Stimulated activated CD8-positive, alpha-beta memory T cell treated with anti-CD3 and anti-CD28 coated beads, Interleukin-7, amount 100 ng/mL, for 24 hours (primary cell): ENCODE measurements at places on chromosomes 1 and 21.

GRCh38 chr1:1439546-1440261 lies 4.2 kb downstream of the VWA1 start:
- DNase-seq, result no peak

DNA sequence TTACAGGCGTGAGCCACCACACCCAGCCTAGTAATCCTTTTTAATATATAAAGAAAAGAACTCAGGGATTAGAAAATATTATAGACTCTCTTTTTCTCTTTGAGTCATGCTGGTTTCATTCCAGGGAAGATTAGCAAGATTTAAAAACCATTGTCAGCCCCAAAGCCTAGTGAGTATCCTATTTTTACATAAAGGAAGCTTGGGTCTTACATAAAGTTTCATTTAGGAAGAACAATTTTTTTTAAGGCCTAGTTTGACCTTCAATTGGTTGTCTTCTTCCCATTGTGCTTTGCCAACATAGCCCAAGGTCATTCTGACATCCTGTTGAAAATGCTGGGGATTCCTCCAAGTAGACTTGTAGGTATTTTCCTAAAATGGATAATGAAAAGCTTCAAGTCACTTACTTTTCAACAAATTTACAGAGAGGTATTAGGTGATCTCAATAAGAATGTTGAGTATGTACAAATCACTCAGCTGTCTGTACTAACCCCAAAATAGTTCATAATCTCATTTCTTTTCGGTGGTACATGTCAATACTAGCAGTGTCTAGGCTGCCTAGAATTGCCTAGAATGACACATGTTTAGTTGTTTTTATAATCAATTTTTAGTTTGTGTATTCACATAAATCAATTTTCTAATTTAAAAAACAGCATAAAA lies 4.3 kb upstream of the KIF14 start:
- DNase-seq, result no peak

DNA sequence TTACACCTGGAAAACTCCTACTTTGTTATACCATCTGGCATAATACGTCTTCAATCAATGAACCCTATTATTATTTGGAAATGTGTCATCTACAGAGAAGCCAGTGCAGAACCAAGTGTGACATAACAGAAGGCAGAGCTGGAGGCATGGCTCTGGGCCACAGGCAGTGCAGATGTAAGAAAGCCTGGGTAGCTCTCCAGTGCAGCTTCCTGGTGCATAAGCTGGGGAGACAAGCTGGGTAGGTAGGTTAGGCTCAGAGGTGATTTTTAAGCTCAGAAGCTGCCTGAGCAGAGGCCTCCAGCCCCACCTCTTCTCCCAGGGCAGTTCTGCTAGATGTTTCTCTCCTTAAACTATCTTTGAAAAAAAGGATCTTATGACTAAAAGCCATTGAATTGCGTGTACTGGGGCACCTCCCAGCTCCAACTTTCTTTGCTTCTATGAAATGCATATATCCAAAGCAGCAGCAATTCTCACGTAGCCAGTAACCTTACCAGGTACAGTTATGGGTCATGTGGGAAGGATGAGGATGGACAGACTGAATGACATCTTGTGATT lies 30.7 kb downstream of the AKNAD1 start:
- DNase-seq, result no peak

DNA sequence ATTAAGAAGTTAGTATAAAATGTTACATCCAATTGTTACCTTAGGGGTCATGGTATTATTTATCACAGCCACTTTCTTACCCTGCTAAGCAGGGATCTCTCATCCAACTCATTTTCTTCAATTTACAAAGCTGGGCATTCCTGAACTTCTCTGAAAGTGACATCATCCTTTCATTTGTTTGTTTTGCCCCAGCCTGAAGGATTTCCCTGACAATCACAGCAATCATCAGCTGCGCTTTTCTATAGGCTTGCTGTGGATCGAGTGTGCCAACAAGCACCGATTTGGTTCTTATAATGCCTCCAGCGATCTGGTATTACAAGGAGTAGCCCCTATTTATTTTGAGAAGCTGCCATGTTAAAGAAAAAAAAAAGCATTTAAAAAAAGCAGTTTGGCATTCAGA lies 240.2 kb downstream of the USH2A start:
- DNase-seq, result no peak

GRCh38 chr1:20710469-20711284 lies 7.1 kb downstream of the KIF17 start:
- DNase-seq, result no peak

- DNase-seq, result no peak
Measured at GRCh38 chr1:61568460-61569302, 156.3 kb downstream of the TM2D1 start.

GRCh38 chr1:231240531-231240882 lies 505 bp upstream of the GNPAT start:
- DNase-seq, result peak; percentile 0

DNA sequence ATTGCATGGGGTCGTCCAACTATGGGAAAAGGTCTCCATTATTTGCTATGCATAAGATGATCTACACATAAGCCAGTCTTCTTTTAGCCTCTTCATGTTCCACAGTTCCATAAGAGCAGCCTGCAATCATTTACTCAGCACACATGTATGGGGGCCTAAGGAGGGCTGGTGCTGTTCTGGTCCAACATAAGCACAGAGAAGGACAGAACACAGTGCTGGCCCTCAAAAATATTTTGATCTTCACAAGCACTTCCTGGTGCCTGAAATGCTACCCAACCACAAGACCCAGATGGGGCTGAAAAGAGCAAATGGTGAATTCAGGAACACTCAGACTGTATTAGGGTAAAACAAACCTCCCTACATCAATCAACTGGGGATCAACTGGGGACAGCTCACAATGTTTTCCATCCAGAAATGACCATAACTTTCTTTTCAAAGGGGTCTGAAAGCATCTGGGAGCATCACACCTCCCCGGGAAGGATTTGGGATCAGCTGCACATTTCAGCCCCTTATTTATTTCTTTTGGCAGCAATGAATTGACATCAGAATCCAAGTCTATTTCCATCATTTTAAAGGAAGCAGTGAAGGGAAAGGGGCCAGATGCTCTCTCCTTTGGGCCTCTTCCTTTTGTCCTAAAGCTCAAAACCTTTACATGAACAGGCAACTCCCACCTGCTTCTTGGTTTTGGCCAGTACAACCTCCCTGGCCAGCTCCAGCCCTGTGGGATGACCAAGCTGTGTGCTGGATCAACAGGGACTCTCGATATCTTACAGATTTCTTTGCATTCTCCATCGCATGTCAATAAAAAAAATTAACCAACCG lies 45.7 kb downstream of the KCNN3 start:
- no peak for DNase-seq

GRCh38 chr1:48671578-48671977 lies 105.1 kb downstream of the BEND5 start:
- no peak for DNase-seq

DNA sequence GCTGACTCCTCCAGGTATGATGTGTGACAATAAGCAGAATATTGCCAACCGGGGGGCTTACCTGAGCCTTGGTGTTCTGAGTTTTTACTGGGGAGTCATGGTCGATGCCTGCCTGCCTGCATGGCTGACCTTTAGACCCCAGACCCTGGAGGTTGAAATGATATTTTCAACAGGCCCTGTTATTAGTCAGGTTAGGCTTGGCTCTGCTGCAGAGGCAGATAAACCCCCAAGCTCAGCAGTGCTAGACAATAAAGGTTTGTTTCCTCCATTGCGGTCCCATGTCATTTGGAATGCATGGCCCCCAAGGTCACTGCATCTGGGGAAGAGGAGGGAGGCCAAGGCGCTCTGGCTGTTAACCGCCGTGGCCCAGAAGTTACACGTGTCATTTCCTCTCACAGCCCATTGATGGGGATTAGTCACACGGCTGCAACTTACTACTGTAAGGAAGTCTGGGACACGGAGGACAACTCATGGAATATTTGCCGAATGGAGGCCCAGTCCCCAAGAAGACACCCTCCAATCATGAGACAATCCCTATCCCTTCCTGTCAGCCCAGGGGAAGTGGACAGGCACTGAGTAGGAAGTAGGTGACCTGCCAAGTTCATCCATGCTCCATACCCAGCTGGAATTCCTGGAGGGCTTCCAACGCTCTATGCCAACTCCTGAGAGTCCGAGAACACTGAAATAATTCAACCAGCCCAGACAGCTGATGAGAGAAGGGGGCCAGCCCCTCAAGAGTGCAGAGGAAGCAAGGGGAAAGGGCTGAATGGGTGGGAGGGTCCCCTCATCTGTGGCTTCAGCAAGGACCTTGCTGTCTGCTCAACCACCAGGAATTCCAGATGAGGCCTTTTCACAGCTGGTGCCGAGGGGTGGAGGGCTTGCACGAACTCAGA lies 97.3 kb downstream of the TAS1R2 start:
- DNase-seq, result no peak

DNA sequence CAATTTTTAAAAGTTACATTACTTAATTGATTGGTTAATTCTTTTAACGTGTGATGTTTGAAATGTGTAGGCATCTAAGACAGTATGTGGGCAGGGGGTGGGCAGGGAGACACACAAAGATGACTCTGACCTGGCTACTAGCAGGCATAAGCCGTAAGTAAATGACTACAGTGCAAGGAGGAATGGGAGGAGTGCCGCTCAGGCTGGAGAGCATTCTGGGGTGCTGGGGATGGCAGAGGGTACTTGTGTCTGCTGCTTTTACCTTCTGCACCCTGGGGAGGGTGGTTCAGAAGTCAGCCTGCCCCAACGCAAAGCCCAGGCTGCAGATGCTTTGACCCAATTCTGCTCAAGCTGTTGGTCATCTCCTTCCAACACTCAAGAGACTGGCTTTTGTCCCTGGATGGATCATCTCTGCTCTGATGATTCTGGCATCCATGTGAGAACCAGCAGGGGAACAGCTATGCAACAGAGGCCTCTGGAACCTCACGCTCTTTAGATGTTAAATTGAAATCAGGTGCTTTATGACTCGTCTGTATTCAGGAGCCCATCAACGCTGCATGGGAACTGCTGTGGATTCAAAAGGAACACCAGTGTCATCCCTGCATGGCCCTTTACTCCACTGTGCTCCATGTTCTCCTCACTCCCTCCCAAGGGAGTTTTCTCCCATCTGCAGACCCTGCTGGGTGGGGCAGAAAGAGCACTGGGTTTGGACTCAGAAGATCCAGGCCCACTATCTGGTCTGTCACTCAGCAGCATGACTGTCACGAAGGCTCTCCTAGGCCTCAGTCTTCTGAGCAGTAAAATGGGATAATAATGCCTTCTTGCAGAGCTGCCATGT lies 78.8 kb downstream of the FAM78B start:
- no peak for DNase-seq

GRCh38 chr1:66041654-66042053 lies 249.0 kb downstream of the PDE4B start:
- no peak for DNase-seq

DNA sequence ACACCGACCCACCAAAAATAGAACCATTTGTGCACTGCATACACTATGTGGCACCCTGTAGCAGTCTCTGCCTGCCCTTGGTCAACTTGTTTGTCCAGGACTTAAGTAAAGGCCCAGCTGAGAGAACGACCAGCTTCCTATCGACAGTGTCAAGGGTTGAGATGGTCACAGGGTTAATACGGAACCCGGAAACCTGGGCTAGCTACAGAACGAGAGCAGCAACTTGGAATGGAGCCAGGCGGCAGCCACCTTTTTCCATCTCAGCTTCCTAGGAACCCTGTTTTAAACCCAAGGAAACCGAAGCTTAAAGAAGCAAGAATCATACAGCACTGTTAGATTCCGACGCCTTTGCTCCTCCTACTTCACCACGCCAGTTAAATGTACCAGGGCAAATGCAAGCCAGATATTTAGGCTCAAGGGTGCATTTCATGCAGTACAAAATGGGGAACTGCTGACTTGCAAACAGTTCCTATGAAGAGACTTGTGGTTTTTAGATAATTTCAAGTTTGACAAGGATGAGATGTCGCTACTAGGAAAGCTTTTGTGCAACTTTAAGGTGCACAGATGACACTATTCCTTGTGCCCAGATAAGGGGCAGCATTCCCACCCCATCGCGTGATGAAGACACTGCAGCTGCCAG lies 35.5 kb downstream of the SLC66A1 start:
- DNase-seq, result no peak

GRCh38 chr21:37461479-37461878 lies 94.9 kb downstream of the DYRK1A start:
- no peak for DNase-seq

DNA sequence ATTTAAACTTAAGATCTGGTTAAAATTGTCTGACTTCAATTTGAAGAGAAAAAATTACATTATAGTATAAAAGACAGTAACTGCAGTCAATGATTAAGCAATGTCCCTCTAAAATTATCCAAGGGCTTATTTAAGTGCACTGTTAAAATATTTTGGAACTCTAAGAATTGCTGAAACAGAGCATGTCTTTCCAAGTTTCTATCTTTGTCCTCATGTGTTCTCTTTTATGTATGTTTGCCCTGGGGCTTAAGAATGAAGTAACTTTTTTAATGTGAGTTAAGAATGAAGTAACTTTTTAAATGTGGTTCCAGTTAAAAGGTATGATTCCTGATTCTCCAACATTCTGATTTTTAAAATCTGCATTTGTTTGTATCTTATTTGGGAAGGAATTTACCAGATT lies 69.0 kb upstream of the MARK1 start:
- no peak for DNase-seq

GRCh38 chr1:187384504-187384903 lies 555.8 kb downstream of the PLA2G4A start:
- DNase-seq, result no peak

- no peak for DNase-seq
Measured at GRCh38 chr1:2330519-2331199, 60.7 kb downstream of the MORN1 start.
